Ureter (tissue), 1 donor: ENCODE measurements at places on chromosomes 2 and 18.

GRCh38 chr2:219552382-219553167 lies 8.7 kb downstream of the TMEM198 start:
- DNase-seq = peak; percentile 87

- DNase-seq = no peak
Observed at GRCh38 chr2:142942690-142943089, 65.2 kb downstream of the KYNU start.

GRCh38 chr18:51537487-51537886 lies 340.0 kb upstream of the MEX3C start:
- no peak for DNase-seq

DNA sequence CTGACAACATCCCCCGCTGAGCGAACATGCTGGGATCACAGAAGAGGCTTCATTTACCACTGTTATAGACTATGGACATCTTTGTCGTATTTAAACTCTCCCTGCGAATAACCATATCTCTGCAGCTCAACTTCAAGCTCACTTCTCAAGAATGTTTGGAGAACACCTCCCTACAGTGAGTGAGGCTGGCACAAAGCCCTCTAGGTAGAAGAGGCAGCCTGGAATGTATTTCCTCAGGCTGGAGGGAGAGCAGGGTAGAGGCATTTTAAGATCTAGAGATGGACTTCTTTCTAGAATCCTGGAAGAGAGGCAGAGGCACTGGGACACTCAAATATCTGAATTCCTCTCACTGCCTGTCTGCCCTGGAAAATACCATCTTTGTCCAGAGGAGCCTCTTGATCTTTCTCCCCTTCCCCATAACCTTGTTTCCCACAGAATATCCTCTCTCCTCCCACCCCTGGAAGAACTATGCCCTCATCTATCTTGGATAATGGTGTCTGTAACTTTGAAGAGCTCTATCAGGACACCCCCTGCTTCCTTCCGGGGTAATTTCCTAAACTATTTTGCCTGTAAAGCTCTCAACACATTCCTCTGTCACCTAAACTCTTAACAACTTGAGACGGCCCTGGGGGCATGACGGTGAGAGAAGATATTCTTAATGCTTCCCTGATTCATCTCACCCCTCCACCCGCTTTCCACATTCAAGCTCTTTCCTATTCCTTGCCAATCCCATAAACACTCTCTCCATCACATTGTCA lies 2.4 kb upstream of the ANTXR1 start:
- DNase-seq = no peak

DNA sequence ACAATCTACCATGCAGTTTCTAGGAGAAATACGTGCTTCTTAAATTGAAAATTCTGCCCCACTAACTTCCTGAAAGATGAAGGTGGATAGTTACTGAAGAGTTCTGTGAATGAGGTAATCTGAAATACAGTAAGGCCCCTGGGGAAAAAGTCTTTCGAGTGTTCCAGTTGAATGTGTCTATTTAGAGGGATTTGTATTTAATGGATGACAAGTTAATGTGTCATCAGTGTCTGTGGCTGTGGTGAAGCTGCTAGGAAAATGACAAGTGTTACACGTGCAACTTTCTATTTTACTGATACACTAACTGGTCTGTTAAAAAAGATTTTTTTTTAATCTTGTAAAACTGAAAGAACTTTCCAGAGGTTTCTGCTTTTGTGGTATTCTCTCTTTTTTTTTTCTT lies 384.6 kb downstream of the STK39 start:
- no peak for DNase-seq

DNA sequence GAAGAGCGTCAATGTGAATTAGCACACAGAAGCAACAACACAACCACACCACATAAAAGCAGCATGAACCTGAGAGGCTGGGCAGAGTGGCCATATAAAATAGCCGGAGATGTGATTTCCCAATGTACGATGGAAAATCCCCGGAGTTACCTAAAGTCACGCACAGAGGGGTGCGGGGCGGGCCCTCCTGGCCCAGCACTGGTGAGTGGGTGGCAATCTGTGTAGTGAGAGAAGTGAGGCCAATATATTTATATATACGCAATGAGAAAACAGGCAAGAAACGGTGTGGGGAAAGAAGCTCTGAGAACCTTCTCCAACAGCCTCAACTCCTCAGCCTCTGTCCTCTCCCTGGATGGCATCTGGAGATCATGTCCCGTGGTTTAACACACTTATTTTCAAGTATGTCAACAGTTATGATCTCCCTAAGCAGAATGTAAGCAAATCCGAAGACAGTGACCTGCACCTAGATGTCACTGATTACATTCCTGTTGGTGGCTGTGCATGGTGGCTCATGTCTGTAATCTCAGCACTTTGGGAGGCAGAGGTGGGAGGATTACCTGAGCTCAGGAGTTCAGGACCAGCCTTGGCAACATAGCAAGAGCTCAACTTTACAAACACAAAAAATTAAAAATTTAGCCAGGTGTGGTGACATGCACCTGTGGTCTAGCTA lies 41.6 kb downstream of the CRACDL start:
- DNase-seq = peak; percentile 9

GRCh38 chr18:14086458-14087231 lies 45.6 kb downstream of the ZNF519 start:
- DNase-seq = no peak

GRCh38 chr2:227606476-227606875 lies 7.8 kb downstream of the SCYGR2 start:
- DNase-seq = no peak

- DNase-seq = no peak
Observed at GRCh38 chr2:119455066-119455718, 23.5 kb downstream of the TMEM37 start.

GRCh38 chr18:37270038-37270665 lies 295.4 kb downstream of the CELF4 start:
- DNase-seq = peak; percentile 54

DNA sequence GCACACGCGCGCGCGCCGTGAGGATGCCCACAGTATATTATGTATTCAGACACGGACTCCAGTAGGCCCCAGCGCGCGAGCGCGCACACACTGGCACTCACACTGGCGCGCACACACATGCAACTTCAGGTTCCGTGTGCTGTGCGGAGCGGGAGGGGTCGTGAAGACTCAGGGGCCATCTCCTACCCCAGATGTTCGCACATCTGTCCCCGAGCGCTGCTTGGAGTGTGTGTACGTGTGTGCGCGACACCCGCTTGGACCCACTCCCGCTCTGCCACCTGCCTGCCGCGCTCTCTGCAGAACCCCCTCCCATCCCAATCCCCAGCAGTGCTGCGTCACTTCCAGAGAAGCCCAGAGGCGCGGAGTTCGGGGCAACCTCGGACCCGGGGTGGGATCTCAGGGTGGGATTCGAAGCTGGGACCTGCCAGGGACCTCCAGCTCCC lies 2.6 kb downstream of the NRP2 start:
- no peak for DNase-seq
